Esophagus squamous epithelium (tissue), 5 donors: ENCODE measurements at places on chromosomes 4 and X. TPM values are rescaled to one million over a fixed set of nuclear protein-coding genes. Genes with fewer than 3 reads are reported as not detected.

DNA sequence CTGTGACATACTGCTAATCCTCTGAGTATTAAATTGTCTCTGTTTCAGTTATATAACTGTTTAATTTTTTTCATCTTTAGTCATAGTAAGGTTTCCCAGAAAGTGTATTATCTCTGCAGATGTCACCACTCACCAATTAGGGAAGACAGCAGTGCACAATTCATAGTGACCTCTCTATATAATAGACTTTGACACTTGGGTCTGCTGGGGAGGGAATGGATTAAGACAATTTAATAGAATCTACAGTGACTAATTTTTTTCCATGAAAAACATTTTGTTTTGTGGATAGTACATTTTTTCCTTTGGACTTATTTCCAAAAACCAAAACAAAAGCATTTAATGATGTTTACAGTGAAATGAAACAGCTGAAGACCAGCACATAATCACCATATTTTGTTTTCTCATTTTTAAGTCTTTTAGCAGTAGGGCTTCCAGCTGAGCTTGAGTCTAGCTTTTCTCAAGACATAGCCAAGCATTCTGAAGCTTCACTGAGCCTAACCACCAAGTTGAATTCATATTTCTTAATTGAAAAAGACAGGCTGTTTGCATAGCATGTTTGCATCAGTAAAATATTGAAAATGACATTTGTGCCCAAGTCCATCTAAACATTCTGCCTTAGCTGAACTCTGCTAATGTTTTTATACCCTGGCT, 69.5 kb downstream of the PCDH19 start:
- no peak for DNase-seq

DNA sequence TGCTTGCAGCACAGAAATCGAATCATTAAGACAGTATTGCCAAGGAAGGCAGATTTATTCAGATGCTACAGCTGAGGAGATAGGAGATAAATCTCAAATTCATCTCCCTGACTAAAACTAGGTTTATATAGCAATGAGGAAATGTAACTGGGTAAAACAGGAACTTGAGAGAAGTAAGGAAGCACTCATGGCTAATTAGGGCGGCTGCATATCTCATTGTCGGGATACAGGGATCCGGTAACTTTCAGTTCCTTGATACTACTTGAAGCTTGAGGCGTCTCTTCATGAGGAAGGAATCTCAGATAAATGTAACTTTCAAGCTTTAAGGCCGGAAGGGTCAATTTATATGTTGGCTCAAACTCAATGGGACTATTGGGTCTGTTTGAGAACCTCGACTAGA, 129.2 kb upstream of the WDR1 start:
- no peak for DNase-seq

- no peak for DNase-seq
Observed at GRCh38 chr4:148207068-148207467, 235.1 kb downstream of the NR3C2 start.

DNA sequence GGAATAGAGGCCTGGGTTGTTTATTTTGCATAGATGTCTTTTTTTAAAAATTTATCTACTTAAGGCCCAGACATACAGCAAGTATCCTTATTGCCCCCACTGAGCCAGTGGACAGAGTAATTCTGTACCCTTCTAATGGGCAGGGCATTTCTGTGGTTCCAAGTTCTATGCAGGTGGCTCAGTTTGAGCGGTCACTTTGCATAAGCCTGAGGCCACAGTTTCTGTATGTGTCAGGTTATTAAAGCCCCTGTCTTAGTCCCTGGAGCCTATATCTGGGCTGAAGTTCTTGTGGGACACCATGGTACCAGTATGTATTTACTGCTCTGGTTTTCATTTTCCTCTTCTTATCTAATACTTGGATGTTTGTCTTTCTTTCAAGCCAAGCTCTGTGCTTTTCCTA, 168.8 kb downstream of the MID1IP1 start:
- DNase-seq, result no peak

DNA sequence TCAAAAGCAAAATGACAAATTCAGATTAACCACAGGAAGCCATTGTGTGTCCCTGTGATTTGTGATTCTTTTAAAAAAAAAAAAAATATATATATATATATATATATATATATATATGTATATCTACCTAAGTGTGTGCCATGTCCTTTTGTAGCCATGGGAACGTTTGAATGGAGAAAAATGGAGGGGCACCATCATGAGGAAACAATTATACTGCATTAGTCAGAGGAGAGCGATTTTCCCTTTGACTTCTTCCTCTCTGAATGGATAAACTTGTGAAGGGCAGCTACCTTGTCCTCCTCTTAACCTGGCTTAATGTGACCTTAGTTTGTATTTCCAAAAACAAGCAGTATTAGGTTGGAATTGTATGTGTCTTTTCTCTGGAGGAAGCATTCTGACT, 23.3 kb upstream of the CBLL2 start:
- DNase-seq, result no peak

- no peak for DNase-seq
Observed at GRCh38 chrX:153333266-153333665, 687 bp upstream of the ZNF275 start.

ADH6 gene
- not detected for total RNA-seq

MND1 gene
- 2.3 TPM for total RNA-seq

LRIT3 gene
- 0.15 TPM for total RNA-seq

BCORL1 gene
- 2.1 TPM for total RNA-seq

PDE6B gene
- total RNA-seq, result 4.4 TPM

KLF8 gene
- total RNA-seq, result 37.1 TPM
